ENCODE measurements at places on chromosomes 3 and 15. TPM values are rescaled to one million over a fixed set of nuclear protein-coding genes. Genes with fewer than 3 reads are reported as not detected.
A peak's percentile ranks its signal among the peaks of the same experiment; 100 is the strongest.

GRCh38 chr3:20832963-20833362 is 647.0 kb upstream of the SGO1 start:
- DNase-seq = no peak

DNA sequence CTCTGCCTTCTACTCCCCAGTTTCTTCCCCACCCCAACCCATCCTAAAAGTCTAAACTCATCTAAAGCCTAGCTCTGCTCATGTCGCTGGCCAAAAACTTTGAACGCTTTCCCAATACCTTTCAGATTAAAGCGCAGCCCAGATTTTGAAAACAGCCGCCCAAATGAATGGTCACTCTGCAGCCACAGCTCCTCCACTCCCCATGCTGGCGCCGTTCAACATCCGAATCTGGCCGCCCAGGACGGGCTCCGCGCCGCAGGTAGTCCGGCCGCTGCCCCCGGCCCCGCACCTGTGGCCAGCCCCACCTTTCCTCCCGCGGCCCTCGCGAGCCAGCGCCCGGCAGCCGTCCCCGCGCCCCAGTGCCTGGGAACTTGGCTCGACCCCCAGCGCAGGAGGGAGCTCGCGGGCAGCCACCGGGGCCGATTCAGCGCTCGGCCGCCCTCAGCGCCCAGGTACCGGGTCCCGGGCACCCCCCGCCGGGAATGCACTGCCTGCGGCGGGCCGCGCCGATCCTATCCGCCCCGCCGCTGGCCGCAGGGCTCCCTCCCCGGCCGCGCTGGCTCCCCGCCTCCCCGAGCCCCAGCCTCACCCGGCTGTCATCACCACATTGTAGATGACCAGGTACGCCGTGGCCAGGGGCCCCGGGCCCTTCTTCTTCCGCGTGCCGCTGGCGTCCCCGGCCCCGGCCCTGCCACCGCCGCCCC is 417 bp downstream of the HACD2 start:
- peak; percentile 89 for DNase-seq

DNA sequence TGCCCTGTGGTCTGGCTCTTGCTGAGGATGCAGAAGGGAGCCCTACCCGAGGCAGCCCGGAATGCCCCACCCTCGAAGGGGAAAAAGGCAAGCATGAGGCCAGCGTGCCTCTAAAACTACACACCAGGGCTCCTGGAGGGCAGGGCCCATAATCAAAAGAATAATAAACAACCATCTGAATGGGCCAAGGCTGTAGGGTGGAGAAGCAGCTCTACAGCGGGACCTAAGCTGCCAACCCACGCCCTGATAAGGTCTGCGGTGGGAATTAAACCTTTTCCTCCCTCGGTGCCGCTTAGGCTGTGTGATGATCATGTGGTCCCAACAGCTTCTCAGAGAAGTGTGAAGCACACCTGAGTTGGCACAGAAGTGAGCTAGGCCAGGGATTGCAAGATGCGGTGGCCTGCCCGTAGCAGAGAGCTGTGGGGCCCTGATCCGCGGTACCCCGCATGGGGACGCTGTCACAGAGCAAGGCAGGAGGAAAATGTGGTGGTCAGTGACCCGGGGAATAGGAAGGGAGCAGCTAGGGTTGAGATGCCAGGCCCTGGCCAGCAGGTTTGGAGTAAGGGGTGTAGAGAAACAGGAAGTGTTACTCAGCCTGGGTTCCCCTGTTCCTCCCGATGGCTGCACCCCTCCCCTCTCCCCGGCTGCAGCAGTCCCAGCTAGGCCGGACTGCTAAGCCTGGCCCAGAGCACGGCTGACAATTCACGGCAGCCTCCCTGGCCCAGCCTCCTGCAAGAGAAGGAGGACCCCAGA is 1.1 kb upstream of the C15orf62 start:
- no peak for DNase-seq

GRCh38 chr15:35071106-35071505 is 14.0 kb downstream of the NANOGP8 start:
- DNase-seq = no peak

DNA sequence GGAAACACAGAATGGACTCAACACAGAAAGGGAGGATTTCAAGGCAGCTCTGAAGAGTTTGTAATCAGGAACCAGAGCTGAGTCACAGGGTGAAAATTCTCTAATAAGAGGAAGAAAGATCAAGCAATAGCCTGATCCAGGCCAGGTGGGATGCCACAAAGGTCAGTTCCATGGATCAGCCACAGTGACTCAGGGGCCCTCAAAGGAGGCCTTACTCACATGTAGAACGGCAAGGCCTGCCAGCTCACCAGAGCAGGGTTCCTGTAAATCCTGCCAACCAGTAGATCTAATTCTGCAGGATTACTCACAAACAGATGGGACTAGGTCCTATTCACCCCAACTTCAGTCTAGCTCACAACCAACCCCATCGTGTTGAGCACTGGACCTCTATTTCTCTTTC is 78.3 kb upstream of the PPP2R3A start:
- no peak for DNase-seq

- peak; percentile 67 for DNase-seq
These were observed 9.8 kb downstream of the APBA2 start for GRCh38 chr15:28895566-28895965.

DNA sequence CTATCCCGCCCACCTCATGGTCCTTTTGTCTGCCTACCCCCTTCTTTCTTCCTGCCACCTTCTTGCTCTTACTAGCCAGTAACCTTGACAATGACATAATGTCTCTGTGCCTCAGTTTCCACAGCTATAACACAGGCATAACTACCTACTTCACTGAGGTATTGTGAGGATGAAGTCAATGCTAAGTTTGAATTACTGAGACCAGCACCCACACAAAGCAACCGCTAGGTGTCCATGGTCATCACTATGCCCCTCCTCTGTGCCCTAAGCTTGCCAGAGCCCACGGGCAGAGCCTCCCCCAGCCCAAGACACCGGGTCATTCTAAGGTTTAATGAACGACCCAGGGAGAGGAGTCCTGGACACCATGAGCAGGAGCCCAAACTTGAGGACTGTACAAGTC is 101.6 kb downstream of the OXNAD1 start:
- no peak for DNase-seq

DNA sequence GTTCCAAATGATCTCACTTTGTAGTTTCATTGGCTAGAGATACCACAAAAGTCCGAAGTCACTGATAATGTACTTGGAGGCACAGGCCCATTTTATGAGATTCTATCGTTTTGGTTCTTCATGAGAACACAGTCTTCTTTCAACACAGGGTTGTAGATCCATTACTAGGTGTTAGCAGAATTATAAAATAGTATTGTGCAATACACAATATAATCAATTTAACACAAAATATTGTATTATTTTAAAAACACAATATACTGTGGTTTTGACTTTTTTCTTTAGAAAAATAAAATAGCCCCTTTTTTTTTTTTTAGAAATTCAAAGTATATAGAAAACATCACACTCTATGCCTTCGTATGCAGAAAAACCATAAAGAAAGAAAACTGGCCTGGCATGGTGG is 138.6 kb upstream of the TSC22D2 start:
- no peak for DNase-seq

DNA sequence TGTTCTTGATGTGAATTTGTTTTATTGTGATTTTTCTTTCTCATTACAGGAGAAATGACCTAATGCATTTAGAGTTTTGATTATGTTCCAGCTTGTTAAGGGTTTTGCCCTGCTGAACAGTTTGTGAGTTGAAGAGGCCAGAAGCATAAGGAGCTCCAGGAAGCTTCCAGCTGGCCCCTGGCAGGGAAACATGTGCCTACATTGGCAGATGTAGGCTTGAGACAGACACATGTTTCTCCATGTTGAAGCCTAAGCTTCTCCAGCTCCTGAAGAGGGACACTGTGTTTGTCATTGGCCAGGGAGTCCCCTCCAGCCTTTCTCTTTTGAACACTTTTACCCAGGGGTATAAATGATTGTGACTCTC is 88.4 kb downstream of the ASB7 start:
- no peak for DNase-seq

DNA sequence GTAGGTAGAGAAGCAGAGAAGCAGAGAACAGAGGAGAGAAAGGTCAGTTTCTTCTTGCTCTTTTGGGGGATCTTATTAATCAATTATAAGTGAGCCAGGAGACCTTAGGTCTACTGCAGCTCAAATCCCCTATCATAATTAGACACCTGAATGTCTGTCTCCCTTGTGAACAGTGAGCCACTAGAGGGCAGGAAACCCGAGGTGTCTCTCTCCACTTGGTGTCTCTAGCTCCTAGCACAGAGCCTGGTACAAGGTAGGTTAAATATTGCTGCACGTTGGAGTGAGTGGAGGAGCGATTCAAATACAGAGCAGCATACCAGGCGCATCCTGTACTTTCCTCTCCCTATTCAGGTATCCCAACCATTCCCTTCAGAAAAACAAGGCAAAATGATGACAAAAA is 2.0 kb upstream of the ST8SIA2 start:
- no peak for DNase-seq

- peak; percentile 91 for DNase-seq
These were observed 1.6 kb downstream of the RFTN1 start for GRCh38 chr3:16511681-16512434.

DNA sequence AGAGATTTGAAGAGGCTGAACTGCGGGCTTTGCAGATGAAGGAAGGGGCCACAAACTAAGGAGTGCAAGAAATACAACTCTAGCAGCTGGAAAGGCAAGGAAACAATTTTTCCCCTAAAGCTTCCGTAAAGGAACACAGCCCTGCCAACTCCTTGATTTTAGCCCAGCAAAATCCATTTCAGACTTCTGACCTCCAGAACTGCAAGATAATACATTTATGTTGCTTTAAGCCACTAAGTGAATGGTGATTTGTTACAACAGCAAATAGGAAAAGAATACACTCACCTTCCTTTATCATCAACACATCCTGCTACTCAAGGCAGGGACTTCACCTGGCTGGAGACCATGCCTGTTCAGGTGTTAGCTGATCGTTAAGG is 119.3 kb upstream of the NR2E3 start:
- DNase-seq = no peak

- no peak for DNase-seq
These were observed 88.7 kb upstream of the EPHB3 start for GRCh38 chr3:184472723-184473428.

- DNase-seq = no peak
These were observed 956 bp downstream of the ZIC1 start for GRCh38 chr3:147410116-147410525.

DNA sequence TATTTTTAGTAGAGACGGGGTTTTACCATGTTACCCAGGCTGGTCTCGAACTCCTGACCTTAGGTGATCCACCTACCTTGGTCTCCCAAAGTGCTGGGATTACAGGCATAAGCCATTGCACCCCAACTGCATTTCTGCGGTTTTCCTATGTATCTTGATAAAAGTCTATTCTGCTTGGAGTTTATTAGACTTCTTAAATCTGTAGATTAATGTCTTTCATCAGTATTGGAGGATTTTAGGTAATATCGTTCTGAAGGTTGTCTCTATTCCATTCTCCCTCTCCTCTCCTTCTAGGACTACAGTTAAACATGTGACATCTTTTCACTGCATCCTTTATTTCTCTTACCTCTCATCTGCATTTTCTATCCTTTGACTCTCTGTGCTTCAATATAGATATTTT is 46.3 kb upstream of the GCNT3 start:
- no peak for DNase-seq

DNA sequence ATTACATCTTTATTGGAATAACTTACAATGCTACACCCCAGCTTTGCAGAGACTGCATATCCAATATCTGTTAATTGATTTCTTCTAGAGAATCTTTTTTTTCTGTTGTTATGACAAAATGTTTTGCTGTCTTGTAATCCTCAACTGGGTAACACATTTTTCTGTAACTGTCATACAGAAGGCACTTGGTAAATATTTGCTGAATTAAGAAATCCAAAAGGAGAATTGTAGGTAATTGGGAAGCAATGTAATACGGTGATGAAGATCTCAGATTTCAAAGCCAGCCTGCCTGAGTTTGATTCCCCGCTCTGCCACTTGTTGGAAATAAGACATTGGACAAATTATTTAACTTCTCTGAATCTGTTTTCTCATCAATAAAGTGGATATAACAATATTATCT is 169.1 kb downstream of the WDR72 start:
- DNase-seq = no peak

Gene GNAT1
- not detected for total RNA-seq

Gene MAGI1
- 31.5 TPM for total RNA-seq

Gene CELSR3
- 0.65 TPM for total RNA-seq

Gene MYO1E
- total RNA-seq = 193 TPM

Gene NPRL2
- total RNA-seq = 17.4 TPM

Gene BFSP2
- not detected for total RNA-seq

Gene GHRL
- 1.0 TPM for total RNA-seq

Gene SYNM
- total RNA-seq = 863 TPM

Gene INTS14
- 19.8 TPM for total RNA-seq

Gene GP9
- total RNA-seq = 0.48 TPM

Gene FBXW12
- not detected for total RNA-seq
